ENCODE measurements at places on chromosomes 13 and 19. TPM values are rescaled to one million over a fixed set of nuclear protein-coding genes. Genes with fewer than 3 reads are reported as not detected.

- no peak for DNase-seq
- peaks cover 38% of the 10 kb centered on the region for H3K4me1 ChIP-seq
- no peak overlapping the region for H3K27ac ChIP-seq
- no peaks in the 10 kb centered on the region for H3K27me3 ChIP-seq
These were observed 5.3 kb downstream of the SBNO2 start for GRCh38 chr19:1168572-1169410.

DNA sequence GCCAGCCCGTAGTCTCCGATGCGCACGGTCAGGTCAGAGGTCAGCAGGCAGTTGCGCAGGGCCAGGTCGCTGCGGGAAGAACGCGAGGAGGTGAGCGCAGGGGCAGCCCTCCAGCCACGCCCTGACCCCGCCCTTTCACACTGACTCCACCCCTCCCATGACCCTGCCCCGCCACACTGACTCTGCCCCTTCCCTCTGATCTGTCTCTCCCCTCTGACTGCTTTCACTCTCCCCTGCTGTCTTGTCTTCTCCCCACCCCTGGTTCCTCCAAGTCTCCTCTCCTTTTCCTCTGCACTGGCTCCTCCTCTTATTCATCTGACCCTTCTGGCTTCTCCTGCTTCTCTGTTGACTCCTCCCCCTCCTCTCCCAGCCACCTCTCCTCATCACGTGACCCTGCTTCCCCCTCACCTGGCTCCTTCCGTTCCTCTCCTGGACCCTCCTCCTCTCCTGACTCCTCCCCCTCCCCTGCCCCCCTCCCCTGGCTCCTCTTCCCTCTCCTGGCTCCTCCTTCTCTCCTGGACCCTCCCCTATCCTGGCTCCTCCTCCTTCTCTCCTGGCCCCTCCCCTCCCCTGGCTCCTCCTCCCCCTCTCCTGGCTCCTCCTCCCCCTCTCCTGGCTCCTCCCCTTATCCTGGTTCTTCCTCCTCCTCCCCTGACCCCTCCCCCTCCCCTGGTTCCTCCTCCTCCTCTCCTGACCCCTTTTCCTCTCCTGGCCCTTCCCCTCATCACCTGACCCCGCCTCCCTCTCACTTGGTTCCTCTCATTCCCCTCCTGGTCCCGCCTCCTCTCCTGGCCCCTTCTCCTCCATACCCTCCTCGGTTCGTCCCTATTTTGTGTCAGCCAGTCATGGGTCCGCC lies 9.9 kb downstream of the LMTK3 start:
- no peak overlapping the region for H3K4me3 ChIP-seq
- H3K4me1 ChIP-seq: no peaks in the 10 kb centered on the region
- no peak overlapping the region for H3K27ac ChIP-seq

DNA sequence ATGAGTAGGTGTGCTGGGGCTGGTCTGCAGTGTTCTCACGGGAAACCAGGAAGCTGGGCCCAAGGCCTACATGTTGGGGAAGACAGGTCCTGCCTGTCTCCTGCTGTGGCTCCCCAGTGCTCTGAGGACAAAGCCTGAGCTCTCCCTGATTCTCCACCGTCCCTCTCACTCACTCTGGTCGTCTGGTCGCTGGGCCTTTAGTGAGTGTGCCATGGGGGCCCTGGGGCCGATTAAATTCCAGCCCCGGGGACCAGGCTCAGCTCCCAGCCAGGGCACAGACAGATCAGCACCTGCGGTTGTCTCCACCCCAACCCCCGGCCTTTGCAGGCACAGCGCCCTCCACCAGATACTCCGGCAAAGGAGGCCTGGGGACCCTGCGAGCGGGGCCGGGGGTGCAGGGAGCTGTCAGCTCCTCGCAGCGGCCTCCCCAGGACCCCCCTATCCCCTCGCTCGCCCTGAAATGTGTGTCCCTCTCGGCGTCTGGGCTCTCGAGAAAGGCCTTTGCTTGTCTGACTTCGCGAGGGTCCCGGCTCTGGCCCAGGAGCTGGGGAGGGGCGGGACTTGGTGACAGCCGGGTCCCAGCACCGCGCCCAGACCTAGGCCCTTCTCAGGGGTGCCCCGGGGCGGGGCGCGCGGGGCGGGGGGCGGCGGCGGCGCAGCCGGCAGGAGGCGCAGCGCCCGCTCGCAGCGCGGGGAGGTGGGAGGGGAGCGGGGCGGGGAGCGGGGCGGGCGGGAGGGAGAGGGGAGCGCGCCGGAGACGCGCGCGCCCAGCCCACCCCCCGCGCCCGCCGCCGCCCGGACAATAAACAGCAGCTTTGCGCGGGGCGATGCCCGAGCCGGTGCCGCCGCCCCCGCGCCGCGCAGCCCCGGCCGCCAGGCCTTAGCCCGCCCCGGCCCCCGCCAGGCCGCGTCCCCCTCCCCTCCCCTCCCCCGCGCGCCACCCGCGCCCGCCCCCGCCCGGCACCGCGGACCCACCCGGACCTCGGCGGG lies at the start of gene PALM:
TSS of gene PALM (plus strand) at position 782 of the 990 bp plus-strand sequence. CDS start 212 bp downstream, outside the sequence.
- peak within 1 kb of the TSS; percentile 76 for H3K4me3 ChIP-seq
- peaks cover 4% of the 10 kb centered on the region for H3K36me3 ChIP-seq
- H3K27me3 ChIP-seq: no peaks in the 10 kb centered on the region
- H3K4me1 ChIP-seq: peaks cover 19% of the 10 kb centered on the region
- peak within 1 kb of the TSS; percentile 91 for H3K27ac ChIP-seq
- no peak for DNase-seq

DNA sequence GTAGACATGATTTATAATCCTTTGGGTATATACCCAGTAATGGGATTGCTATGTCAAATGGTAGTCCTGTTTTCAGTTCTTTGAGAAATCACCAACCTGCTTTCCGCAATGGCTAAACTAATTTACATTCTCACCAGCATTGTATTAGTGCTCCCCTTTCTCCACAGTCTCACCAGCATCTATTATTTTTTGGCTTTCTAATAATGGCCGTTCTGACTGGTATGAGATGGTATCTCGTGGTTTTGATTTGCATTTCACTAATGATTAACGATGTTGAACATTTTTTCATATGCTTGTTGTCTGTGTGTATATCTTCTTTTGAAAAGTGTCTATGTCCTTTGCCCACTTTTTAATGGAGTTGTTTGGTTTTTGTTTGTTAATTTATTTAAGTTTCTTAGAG lies 165.1 kb downstream of the PDS5B start:
- H3K36me3 ChIP-seq: no peaks in the 10 kb centered on the region
- no peak for DNase-seq
- no peak overlapping the region for H3K27ac ChIP-seq
- no peaks in the 10 kb centered on the region for H3K27me3 ChIP-seq
- H3K4me1 ChIP-seq: no peaks in the 10 kb centered on the region

GRCh38 chr13:76338003-76338402 lies 548.2 kb downstream of the KCTD12 start:
- no peaks in the 10 kb centered on the region for H3K27me3 ChIP-seq
- H3K4me1 ChIP-seq: no peaks in the 10 kb centered on the region
- no peak for DNase-seq
- no peak overlapping the region for H3K4me3 ChIP-seq
- H3K36me3 ChIP-seq: no peaks in the 10 kb centered on the region

- peaks cover 28% of the 10 kb centered on the region for H3K4me1 ChIP-seq
- H3K27me3 ChIP-seq: no peaks in the 10 kb centered on the region
- no peak overlapping the region for H3K27ac ChIP-seq
- DNase-seq: no peak
These were observed 41.6 kb downstream of the NDFIP2 start for GRCh38 chr13:79522583-79522982.

- H3K27me3 ChIP-seq: peaks cover 6% of the 10 kb centered on the region
- H3K4me3 ChIP-seq: no peak overlapping the region
- H3K36me3 ChIP-seq: no peaks in the 10 kb centered on the region
- no peak for DNase-seq
These were observed 1.7 kb upstream of the ITGBL1 start for GRCh38 chr13:101450749-101451130.

GRCh38 chr13:70714993-70715392 lies 606.7 kb upstream of the KLHL1 start:
- H3K4me3 ChIP-seq: no peak overlapping the region
- no peaks in the 10 kb centered on the region for H3K27me3 ChIP-seq
- no peaks in the 10 kb centered on the region for H3K36me3 ChIP-seq
- DNase-seq: no peak
- no peaks in the 10 kb centered on the region for H3K4me1 ChIP-seq
- no peak overlapping the region for H3K27ac ChIP-seq

DNA sequence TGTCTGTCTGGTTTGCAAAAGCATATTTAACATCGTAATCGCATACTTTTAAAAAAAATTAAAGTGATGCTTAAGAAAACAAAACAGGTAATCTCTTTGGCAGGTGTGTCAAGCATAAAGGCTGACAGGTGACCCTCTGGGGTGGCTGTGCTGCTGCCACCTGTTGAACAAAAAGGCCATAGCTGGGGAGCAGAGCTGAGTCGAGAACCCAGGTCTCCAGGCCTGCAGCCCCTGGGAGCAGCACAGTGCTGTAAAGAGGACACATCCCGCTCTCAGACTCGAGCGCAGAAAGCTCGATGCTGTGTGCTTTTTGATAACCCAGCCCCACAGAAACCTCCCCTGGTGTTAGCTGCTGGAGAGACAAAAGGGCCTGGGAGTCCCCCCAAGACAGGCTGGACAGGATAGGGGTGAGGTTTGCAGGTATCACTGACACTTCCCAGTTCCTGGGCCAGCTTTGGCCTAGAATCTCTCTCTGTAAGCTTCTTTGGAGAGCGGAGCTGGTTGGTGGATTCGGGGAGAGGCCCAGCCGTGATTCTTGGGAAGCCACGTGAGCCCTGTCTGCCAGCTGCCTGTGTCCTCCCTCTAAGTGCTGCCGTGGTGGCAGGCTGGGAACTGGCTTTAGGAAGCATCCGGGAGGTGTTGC lies 66.9 kb downstream of the C13orf42 start:
- H3K27me3 ChIP-seq: no peaks in the 10 kb centered on the region
- no peak for DNase-seq
- no peaks in the 10 kb centered on the region for H3K4me1 ChIP-seq
- H3K36me3 ChIP-seq: no peaks in the 10 kb centered on the region
- no peak overlapping the region for H3K4me3 ChIP-seq

- H3K4me3 ChIP-seq: no peak overlapping the region
- H3K27ac ChIP-seq: no peak overlapping the region
- H3K36me3 ChIP-seq: no peaks in the 10 kb centered on the region
- H3K4me1 ChIP-seq: no peaks in the 10 kb centered on the region
- DNase-seq: no peak
These were observed 3.2 kb downstream of the LCP1 start for GRCh38 chr13:46178821-46179220.

Gene ANKLE1
- total RNA-seq: 0.12 TPM

Gene STOML3
- total RNA-seq: not detected

Gene ZNF865
- total RNA-seq: 13.8 TPM

Gene ATP12A
- total RNA-seq: not detected

Gene ZNF578
- total RNA-seq: 2.3 TPM

Gene ZNF682
- 4.1 TPM for total RNA-seq

Gene DPF1
- 0.19 TPM for total RNA-seq

Gene PSG11
- total RNA-seq: not detected

Gene ANGPTL4
- total RNA-seq: 4.7 TPM

Measured in heart right ventricle (tissue), 16 donors.